Iris pigment epithelial cell (primary cell): ENCODE measurements at places on chromosomes 7 and 10.

DNA sequence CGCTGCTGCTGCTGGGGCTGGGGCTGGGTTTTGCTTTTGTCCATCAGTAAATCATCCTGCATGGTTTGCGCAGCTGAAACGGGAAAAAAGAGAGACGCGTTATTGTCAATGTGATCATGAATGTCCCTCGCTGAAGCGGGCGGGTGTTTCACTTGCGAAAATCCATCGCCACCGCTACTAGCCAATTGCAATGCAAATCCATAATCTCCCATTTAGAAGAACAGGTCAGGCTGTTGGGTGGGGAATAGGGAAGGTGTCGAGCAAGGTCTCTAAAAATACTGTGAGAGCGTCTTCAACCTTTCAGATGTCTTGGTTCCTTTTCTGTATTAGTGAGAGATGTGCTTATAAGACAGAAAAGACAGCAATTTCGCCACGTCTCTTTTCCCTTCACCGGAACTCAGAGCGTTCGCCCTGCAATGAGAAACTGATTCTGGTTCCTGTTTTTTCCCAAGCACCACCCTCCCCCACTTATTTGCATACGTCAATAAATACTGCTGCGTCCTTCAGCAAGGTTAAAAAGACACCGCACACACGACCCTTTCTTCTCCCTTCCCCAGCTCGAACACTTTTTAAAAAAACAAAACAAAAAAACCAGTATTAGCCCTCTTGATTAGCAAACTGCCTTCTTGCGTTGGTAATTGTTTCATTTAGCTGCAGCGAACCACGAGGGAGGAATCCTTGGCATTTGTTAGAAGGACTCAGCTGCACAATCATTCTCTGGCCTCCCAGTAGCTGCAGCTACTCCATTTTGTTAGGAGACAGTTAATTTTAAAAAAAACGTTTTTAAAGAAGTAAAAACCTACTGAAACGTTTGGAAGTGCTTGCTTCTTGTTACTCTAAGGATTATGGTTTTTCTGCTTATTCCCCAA is 50.4 kb downstream of the CPEB3 start:
- DNase-seq: peak; percentile 84

DNA sequence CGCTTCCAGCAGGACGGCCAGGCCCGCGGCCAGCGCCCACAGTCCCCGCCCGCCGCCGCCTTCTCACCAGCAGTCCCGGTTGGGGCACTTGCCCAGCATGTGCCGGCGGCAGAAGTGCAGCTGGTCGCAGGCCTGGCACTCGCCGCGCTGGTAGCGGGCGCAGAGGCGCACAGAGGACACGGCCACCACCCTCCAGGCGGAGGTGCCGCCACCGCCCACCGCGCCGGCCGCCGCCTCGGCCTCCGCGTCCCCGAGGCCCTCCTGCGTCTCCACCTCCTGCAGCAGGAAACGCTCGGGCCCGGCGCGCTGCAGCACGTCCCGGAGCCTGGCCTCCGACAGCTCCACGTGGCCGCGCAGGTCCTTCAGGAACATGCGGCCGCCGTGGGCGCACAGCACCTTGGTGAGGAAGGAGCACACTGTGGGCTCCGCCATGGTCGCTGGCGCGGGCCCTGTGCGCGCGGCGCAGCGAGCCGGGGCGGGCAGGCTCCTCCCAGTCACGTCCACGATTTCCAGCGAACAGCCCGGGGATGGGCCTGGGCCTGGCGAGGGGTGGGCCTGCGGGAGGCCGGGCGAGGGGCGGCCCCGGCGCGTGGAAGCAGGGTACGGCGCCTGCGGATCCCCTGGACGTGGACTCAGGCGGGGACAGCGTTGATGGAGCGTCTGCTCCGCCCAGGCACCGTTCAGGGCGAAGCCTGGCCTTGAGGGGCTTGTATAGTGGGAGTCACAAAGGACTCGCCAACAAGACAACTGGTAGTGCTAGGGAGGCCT is at the start of gene ZC3HAV1L:
Gene ZC3HAV1L, minus strand, starts transcription at position 457 of the 768 bp plus-strand sequence. Its CDS starts 25 bp downstream, at position 432.
- peak; percentile 72 for DNase-seq

GRCh38 chr10:4512671-4513240 is 313.3 kb upstream of the AKR1E2 start:
- peak; percentile 81 for DNase-seq

DNA sequence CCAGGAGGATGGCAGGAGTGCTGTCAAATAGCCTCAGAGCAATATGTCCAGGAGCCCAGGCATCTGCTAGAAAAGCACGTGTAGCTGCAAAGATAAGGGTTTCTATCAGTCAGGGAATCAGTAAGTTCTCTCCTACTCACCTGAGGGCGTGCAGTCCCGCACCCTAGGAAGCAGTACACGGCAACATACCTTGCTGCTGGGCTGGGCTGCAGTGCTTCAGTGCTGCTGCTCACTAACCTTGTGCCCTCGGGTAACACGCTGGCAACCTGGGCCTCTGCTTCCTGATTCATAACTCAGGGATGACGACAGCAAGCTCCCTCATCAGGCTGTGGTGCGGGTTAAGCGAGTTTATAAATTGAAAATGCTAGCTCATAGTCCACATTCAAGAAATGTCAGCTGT is 29.5 kb upstream of the CCNY start:
- DNase-seq: peak; percentile 53

- no peak for DNase-seq
Observed at GRCh38 chr7:37007691-37008090, 283.4 kb upstream of the AOAH start.

- no peak for DNase-seq
Observed at GRCh38 chr10:5581670-5582566, 57.2 kb downstream of the CALML3 start.
